Astrocyte (in vitro differentiated cells and primary cell): ENCODE measurements at places on chromosomes 7 and 10. TPM values are rescaled to one million over a fixed set of nuclear protein-coding genes. Genes with fewer than 3 reads are reported as not detected.
A peak's percentile ranks its signal among the peaks of the same experiment; 100 is the strongest.

DNA sequence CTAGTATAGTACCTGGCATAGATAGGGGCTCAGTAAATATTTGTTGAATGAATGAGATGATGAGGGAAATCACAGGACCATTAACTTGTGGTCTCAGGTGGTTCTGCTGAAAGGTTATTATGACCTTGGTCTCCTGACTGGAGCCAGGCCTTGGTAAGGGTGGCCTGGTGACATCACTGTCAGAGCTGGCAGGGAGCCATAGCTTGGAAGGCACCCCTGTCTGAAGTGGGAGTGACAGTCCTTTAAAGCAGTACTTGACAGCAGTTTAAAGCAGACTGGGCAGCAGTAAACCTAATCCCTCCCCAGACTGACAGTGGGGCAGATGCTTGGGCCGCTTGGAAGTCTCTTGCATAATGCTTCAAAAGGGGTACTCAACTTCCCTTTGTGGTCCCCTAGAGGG lies 13.4 kb downstream of the DPCD start:
- no peak for DNase-seq

DNA sequence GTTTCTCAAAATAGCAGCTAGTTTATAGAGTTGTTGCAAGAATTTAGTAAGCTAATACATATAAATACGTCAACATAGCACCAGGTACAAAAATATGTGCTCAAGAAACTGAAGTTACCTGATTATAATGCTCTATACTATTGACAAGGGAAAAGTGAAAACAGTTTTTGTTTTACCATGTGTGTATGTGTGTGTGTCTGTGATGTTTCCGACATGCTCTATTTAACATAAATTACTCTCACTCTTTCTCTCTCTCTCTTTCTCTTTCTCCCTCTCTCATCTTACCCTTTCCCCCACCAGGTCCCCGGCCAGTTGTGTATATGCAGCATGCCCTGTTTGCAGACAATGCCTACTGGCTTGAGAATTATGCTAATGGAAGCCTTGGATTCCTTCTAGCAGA lies 4.3 kb downstream of the LIPN start:
- no peak for DNase-seq

- DNase-seq = no peak
Observed at GRCh38 chr10:100740476-100741377, 4.7 kb upstream of the PAX2 start.

GRCh38 chr7:51785171-51785570 lies 468.6 kb upstream of the COBL start:
- no peak for DNase-seq

- no peak for DNase-seq
Observed at GRCh38 chr7:7803715-7804178, 85.3 kb upstream of the RPA3 start.

- DNase-seq = no peak
Observed at GRCh38 chr7:31729195-31729804, 42.3 kb downstream of the PPP1R17 start.

The ASB10 gene
- total RNA-seq = not detected in 2 replicates

- DNase-seq = peak; percentile 20
Observed at GRCh38 chr7:100673942-100674410, 436 bp downstream of the GNB2 start.

GRCh38 chr10:63618552-63618951 lies 97.4 kb downstream of the REEP3 start:
- no peak for DNase-seq

DNA sequence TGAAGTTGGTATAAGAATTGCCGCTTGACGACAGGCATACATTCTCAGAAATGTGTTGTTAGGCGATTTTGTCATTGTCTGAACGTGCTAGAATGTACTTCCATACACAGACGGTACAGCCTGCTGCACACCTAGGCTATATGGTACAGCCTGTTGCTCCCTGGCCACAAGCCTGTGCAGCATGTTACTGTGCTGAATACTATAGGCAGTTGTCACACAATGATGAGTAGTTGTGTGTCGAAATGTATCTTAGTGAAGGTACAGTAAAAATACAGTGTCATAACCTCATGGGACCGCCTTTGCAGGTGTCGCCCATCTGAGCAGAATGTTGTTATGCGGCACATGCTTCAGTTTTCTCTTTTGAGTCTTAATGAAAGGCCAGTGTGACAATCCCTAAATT lies 66.5 kb downstream of the SHH start:
- no peak for DNase-seq

GRCh38 chr7:99791021-99791420 lies 7.0 kb upstream of the CYP3A4 start:
- DNase-seq = no peak

The LRRC17 gene
- total RNA-seq = 61.2 and 63.4 TPM in 2 replicates
